ENCODE measurements at places on chromosomes 1 and 21.
A peak's percentile ranks its signal among the peaks of the same experiment; 100 is the strongest.

DNA sequence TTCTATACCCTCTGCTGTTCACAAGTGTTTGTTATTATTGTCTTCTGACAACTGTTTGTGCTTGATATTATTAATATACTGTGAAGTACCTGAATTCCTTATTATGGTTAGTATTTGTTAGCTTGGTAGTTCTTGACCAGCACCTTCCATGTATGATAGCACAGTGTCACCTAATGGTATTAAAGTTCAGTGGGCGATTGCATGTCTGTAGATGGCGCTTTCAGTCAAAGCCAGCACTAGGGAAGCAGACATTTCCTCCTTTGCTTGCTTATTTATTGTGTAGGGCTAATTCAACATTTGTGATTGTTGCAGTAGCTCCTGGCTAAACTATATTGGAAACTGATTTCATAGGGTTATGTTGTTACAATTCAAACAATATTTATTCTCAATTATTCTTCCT lies 218.0 kb downstream of the ZP4 start:
- DNase-seq = no peak

DNA sequence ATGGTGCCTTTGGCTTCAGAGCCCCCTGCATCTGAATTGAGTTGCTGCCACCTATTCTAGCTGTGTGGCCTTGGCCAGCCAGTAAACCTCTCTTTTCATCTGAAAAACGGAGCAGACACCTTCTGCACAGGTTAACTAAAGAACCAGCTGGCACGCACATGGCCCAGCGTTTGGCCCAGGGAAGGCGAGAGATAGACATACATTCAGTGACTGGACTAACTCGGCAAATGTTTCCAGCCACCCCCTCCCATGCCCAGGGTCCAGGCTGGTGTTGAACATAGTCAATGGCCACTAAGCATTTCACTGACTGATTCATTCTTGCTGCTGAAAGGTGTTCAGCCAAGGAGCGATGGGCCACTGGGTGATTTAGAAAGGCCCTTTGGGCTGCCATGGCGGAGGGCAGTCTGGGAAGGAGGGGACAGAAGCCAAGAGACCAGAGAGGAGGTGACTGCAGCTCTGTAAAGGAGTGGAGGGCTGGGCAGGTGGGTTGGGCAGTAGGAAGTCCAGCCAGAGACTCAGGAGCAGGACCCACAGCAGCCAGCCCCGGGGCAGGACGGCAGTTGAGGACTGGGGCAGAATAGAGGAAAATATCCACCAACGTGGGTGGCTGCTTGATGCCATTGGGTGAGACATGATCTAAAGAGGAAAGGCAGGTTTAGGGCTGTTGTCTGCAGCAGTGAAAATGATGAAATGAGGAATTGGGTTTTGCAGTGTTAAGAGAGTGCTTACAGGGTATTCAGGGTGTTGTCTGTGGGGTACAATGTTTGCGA lies 184.3 kb downstream of the HIVEP3 start:
- DNase-seq = no peak

GRCh38 chr1:238257018-238257621 lies 366.4 kb upstream of the ZP4 start:
- no peak for DNase-seq

- no peak for DNase-seq
Observed at GRCh38 chr1:58434607-58435006, 111.9 kb downstream of the OMA1 start.

DNA sequence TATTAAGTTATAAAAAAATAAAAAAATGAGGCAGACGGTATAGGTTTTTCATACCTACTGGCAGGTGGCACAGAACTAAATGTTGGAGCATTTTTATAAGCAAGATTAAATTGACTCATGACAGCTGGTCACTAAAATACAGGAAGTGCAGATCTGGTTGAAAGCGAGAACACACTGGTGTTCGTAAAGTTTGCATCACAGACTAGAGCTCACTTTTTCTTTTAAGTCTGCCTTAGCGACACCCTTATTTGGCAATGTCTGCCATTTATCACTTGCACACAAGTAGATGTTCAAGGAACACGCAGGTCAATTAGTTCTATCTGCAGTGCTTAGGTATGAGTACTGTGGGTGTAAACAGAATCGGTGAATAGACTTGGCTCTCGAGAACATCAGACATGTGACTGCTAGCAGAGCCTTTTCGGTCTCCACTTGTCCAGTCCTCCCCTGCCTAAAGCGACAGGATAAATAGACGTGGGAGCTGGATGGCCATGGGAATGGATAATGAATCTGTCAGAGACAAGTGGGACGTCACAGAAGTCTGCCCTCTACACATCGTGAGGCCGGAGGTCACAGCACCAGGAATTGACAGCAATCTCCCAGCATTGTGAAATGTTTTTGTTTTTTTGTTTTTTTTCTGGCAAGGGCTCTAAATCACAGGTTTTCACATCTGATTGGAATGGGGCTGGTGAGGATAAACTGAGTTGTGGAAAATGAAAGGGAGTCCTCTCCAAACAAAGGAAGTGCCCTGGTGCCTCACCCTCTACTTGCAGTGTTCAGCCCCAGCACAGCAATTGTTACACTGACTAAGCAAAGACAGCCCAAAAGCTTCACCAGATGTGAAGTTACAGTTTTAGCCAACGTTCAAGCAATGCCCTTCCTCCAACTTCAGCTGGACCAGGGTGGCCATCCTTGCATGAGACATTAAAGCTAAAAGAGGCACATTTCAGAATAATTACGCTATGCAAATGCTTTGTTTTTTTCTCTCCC lies 248.9 kb downstream of the NTNG1 start:
- DNase-seq = no peak

GRCh38 chr1:222087221-222087920 lies 345.5 kb upstream of the DUSP10 start:
- DNase-seq = no peak

DNA sequence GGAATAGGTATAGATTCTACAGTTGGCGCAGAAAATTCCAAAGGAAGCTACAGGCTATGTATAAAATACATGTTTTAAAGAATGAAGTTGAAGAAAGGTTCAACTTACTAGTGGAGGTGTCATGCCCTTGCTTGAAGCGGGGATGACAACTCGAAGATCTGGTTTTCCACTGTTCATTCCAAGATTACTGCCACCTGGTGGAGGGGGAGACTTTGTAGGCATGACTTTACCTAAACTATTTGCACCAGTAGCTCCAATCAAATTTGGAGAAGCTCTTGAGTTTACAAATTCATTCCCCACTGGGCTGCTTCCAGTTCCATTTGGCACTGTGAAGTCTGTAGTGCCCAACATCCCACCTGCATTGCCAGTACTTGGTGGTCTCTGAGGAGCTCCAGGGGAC lies 81.7 kb downstream of the AXDND1 start:
- DNase-seq = no peak

GRCh38 chr1:204944662-204945061 lies 74.0 kb downstream of the NFASC start:
- DNase-seq = no peak

DNA sequence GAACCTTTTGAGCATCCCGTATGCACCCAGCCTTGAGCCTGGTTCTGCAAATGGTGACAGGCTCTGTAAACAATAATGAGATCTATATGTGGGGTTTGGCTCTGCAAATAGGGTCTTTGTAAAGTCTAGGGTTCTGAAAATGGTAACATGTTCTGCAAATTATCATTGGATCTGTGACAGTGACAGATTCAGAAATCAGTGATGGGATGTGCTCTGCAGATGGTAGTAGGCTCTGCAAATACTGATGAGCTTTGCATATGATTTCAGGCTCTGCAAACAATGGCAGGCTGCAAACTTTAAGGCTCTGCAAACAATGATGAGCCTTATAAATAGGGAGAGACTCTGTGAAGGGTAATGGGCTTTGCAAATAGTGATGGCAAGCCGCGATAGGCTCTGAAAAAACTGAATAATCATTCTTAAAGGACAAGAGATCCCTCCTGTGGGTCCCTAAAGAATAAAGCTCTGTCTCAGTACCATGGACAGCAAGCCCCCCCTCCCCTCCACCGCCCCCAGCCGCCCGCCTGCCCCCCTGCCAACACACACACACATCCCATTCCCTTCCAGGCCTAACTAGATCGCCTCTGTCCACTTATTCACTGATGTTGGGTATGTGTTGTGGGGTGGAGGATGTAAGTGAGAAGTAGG lies 17.7 kb upstream of the DMBX1 start:
- no peak for DNase-seq

DNA sequence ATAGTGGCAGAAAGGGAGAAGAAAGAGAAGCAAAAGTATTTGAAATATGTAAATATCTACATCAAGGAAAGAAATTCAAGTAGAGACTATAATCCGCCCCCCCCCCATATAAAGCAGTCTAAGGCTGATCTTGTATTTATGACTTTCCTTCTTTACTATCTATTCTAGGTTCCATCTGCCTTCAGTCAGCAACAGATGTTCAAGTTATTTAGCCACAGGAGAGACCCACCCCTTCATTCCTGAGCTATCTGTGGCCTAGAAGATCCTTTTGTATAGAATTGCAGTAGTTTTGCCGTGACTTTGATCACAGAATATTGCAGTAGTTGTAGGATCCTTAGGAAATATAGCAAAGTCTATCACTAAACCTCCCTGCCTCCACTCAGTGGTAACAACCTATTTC lies 10.7 kb upstream of the BSDC1 start:
- no peak for DNase-seq

GRCh38 chr21:31184459-31184858 lies 146.2 kb upstream of the KRTAP19-8 start:
- peak; percentile 63 for DNase-seq

DNA sequence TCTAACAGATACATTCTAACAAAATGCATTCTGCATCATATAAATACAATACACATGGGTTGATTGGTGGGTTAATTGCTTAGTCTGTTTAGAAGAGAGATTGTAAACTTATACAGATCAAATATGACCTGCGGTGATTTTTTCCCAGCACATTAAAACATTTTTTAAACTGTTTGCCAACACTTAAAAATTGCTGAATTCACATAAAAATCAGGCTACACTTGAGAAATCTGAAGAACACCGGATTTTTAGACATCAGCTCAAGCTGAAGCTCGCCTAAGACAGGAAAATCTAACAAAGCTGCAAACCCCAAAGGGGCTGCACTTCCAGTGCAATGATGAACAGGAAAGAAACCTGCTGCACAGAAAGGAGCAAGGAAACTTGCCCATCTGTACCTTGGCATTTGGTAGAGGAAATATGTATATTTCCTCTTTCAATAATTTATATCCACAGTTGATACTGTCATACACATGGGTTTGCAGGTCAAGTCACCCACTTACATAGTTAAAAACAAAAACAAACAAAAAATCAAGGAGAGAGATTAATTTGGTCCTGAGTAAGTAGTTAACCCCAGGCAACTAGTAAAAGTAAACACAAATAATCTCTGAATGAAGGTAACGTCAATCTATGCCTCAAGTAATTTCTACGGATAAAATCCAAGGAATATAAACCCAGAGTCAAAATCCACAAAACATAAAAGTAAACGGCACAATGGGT lies 30.4 kb upstream of the JAK1 start:
- no peak for DNase-seq

DNA sequence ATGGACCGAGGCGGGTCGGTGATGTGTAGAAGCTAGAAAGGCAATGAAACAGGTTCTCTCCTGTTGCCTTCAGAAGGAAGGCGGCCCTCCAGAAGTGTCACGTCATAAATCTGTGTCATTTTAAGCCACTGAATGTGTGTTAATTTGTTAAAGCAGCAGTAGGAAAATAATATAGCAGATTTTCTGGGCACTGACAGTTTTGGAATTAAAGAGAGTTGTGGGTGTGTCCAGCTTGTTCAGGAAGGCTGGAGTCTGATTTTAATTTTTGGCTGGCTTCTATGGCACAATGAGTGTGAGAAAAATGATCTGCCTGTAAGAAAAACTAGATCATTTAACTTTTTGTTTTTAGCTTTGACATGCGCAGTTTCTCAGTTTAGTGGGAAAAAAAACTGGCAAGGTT lies 177.3 kb downstream of the EDEM3 start:
- no peak for DNase-seq

- DNase-seq = no peak
Observed at GRCh38 chr1:180937624-180938225, 25.0 kb downstream of the KIAA1614 start.

DNA sequence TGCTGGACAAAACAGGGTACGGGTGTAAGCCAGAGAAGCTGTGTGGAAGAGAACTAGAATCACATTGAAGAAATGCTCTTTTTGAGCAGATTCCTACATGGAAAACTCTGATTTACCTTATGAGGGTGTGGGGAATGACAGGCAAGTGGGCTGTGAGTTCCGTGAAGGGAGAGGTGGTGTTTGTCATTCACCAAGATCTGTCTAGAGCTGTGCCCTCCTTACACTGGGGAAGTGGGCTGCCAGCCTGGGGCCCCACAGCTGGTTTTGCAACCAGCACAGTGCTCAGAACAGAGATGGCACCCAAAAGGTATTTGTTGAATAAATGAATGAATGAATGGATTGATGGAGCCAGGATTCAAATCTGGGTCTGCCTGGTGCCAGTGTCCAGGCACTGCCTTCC lies 10.4 kb downstream of the RCAN1 start:
- no peak for DNase-seq

DNA sequence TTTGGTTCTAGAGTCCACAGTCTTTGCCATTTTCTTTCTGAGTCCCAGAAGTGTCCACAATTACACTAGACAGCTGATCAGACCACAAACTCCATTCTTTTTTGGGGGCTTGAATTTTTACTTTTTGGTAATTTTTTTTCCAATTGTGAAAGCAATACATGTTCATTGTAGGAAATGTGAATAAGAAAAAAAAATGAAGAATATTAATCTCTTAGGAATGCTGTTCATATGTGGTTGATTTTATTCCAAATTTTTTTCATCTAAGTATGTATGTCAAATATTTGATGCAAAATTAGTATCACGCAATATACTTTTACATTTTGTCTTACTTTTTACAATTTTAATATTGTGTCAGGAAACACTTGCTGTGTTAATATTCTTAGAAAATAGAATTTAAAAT lies 76.4 kb upstream of the ETS2 start:
- DNase-seq = no peak

DNA sequence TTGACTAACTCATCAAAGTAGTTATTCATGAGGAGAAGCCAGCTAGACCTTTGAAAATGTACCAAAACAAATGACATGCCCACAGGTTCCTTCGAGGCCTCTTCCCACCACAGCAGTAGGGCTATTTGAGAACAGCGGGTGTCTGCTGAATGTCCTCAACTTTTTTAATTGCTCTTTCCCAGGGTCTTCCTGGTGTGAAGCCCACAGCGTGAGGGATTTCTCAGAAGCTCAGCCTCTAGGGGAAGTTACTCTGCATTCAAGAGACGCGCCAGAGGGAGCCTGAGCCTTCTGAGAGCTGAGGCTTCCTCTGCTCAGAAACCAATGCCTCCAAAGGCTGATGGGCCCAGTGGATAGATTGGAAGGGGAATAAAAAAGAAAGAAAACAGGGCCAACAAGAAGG lies 153.6 kb downstream of the OLFM3 start:
- no peak for DNase-seq

GRCh38 chr1:189434461-189434860 lies 1043.2 kb downstream of the BRINP3 start:
- DNase-seq = no peak
